Uterus (tissue), 4 donors: ENCODE measurements at places on chromosomes 6 and 20.

DNA sequence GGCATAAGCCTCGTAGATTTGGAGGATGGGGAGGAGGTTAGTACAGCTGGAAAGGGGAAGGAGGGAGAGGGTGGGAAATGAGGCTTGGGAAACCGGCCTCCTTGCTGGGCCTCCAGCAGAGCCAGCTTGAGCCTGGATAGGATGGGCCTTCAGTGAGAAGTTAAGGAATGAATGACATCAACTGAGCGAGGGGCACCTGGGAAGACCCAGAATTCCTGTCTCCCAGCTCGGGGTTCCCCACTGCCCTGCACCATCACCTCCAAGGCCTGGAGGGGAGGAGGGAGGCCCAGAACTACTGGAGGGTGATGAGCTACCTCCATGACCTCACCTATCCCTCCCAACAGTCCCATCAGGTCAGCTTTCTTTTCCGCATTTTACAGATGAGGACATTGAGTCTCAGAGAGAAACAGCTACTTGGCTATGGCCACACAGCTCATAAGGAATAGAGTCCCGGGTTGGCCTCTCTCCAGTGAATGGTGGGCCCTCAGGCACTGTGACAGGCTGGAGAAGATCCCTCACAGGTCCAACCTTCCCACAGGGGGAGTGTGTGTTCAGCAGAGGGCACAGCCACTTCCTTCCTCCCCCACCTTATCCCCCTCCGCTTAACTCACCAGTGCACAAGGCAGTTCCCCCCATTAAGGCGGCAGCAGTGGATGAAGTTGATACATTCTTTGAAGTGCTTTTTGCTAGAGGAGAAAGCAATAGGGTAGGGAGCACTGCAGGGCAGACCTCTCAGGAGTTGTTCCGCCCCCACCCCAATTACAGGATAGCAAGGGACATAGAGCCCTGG, 6.8 kb downstream of the DUSP15 start:
- no peak for DNase-seq

GRCh38 chr6:142187209-142187608, 40.1 kb downstream of the VTA1 start:
- DNase-seq: no peak

DNA sequence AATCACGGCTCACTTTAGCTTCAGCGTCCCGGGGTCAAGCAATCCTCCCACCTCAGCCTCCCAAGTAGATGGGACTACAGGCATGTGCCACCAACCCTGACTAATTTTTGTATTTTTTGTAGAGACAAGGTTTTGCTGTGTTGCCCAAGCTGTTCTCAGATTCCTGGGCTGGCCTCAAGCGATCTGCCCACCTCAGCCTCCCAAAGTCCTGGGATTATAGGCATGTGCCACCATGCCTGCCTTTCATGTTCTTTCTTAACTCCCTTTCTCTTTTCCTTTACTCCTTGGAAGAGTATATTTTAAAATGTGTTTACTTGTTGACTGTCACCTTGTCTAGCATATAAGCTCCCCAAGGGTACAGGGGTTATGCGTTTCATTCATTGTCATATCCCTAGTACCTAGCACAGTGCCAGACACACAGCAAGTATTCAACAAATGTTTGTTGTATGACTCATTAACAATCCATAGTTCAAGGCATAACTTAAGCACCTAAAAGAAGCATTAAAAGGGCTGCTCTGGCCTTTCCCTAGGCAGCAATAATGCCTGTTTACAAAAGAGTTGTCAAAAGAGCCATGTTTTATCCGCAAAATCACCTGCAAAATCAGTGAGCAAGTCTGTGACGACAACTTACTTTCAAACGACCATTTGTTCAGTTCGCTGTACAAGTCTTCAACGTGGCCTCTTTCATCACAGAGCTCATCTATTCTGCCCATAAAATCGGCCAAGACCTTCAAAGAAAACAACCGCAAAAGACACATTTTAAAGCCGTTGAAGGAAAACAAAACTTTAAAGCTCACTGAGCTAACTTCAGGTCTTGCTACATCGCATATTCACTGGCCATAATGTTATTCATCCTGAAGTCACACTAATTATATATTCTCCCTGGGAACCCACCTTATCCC, 4.6 kb downstream of the CYP24A1 start:
- DNase-seq: no peak

DNA sequence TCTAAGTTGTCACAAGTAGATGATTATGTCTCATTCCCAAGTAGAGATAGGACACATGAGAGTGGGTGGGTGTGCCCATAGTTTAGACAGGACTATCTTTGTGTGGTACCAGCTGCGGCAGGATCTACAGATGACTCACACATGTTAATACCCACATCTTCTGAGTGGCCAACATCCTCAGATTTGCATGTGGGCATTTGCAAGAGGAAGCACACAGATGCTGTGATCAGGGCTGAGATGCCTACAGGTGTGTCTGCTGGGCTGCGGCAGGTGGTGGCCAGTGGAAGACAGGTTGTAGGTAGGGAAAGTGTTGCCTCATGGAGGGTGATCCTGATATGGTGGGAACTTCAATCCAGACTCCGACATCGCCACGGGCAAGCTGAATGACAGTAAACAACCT, 50.8 kb downstream of the UTRN start:
- DNase-seq: no peak

- no peak for DNase-seq
Observed at GRCh38 chr20:48621376-48622078, 206.3 kb downstream of the PREX1 start.
